Endothelial cell (in vitro differentiated cells): ENCODE measurements at places on chromosomes 1 and 21. TPM values are rescaled to one million over a fixed set of nuclear protein-coding genes. Genes with fewer than 3 reads are reported as not detected.

Gene EXO1
- 6.5 TPM for total RNA-seq

Gene TTLL10
- not detected for total RNA-seq

Gene KLHDC9
- 7.3 TPM for total RNA-seq

Gene PAQR7
- total RNA-seq, result 18.7 TPM

Gene CD1E
- total RNA-seq, result not detected

Gene SPRR4
- not detected for total RNA-seq

Gene GCSAML
- 0.23 TPM for total RNA-seq

Gene SPATA6
- total RNA-seq, result 26.0 TPM

Gene RBM11
- total RNA-seq, result 4.8 TPM

Gene INAVA
- 35.8 TPM for total RNA-seq

Gene SLC50A1
- total RNA-seq, result 43.9 TPM

Gene ARHGEF10L
- 3.1 TPM for total RNA-seq

Gene RIPK4
- total RNA-seq, result 9.6 TPM

Gene LCK
- 1.1 TPM for total RNA-seq

Gene CTNNBIP1
- 106 TPM for total RNA-seq

Gene CR1L
- 48.0 TPM for total RNA-seq

Gene HSPA6
- total RNA-seq, result not detected

- no peak for DNase-seq
Observed at GRCh38 chr1:33930346-33931110, 66.6 kb downstream of the HMGB4 start.

- DNase-seq, result peak; percentile 74
Observed at GRCh38 chr1:110615548-110616130, 9.5 kb upstream of the KCNA2 start.

GRCh38 chr1:178726087-178726517 lies 1.1 kb downstream of the RALGPS2 start:
- DNase-seq, result peak; percentile 43

DNA sequence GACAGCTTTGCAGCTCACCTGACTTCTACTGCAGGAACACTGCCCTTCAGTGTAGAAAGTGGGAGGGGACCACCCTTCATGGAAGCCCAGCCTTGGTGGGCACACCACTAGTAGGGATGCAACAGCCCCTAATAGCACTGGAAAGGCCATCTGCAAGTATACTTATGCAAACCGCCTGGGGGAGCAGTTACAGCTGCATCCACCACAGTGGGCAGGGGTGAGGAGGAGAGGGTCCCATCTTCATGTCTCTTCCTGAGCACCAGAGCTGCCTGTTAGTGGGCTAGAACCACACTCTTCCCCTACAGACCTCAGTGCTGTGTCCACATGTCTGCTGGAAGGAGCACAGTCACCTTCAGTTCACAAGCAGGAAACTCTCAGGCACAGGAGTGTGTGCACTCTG lies 66.2 kb upstream of the LHX8 start:
- DNase-seq, result no peak

- no peak for DNase-seq
Observed at GRCh38 chr1:215526147-215526845, 40.8 kb upstream of the KCTD3 start.

DNA sequence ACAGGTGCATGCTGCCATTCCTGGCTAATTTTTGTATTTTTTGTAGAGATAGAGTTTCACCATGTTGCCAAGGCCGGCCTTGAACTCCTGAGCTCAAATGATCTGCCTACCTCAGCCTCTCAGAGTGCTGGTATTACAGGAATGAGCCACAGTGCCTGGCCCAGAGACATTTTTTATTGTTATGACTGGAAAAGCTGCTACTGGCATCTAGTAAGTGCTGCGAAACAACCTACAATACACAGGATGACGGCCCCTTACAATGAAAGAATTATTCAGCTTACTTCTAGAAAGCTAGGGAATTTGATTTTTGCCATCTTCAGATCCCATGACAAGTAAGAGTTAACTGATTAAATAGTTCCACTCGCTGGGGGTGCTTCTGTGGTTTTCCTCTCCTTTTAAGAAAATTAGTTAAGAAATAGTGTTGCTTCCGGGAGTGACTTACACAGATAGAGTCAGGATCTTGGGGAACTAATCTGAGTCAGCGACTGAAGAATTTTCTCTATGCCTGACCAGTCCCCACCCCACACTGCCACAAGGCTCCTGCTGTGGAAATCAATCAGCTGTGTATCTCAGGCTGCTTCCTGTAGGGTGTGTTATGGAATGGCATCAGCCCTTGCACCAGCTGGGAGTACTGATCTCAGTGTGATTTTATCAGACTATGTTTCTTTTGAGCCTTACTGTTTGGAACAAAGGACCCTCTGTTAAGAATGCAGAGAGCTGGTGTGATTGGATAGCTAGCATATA lies 93.0 kb upstream of the BMP8A start:
- DNase-seq, result peak; percentile 52

- DNase-seq, result no peak
Observed at GRCh38 chr1:157371826-157372225, 180.5 kb downstream of the FCRL5 start.

DNA sequence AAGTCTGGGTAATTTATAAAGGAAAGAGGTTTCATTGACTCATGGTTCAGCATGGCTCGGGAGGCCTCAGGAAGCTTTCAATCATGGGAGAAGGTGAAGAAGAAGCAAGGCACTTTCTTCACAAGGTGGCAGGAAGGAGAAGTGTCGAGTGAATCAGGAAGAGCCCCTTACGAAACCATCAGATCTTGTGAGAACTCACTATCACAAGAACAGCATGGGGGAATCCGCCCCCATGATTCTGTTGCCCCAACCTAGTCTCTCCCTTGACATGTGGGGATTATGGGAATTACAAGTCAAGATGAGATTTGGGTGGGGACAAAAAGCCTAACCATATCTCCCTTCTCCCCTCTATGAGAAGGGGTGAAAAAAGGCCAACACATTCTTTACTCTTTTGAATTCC lies 11.2 kb upstream of the IVNS1ABP start:
- DNase-seq, result no peak

- DNase-seq, result peak; percentile 9
Observed at GRCh38 chr1:65791801-65792668, 660 bp upstream of the PDE4B start.

DNA sequence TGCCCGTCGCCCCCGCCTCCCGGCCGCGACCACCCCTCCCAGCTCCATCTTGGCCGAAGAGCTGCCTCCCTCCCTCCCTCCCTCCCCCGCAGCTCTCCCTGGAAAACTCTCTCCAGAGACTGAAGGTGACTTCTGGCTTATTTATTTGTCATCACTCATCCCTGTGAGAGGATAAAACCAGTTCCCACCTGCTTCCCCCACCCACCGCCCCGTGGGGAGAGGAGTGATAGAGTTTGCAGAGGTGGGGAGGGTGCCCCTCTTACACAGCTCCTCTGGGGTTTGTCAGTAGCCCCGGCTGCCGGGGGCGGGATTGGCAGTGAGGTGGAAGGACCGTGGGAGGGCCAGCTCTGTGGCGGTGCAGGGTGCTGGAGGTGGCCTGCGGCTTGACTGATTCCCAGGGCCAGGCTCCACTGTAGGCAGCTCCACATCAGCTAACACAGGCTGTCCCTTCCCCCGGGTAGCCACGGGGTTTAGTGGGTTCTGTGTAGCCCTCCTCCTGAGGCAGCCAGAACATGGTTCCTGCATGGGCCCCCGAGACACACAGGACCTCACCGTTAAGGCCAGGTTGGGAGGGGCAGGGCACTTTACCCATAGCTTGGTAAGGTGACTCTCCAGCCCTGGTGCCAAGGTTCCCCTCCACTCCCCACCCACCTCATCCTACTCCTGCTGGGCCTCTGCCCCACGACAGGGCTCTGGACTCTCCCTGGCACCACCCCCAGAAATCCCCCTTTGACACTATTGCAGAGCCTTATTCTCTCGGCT lies 62.2 kb downstream of the ELK4 start:
- no peak for DNase-seq

DNA sequence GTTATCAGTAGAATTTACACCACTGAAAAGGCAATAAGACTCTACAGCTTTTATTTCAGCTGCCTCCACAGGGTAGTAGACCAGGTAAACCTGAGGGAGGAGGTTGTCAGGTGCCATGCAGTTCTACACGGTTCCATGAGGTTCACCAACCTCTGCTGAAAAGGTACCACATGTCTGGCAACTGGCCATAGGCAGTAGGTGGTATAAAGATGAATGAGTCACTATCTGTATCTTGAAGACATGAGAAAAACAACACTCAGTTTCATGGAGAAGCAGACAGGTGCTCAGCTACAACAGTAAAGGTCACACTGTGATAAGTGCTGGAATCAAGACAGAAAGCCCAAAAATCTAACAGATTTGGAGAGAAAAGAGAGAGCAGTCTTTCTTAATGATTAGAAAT lies 145.4 kb downstream of the PTGER3 start:
- DNase-seq, result no peak

GRCh38 chr21:38284216-38284615 lies 27.4 kb downstream of the KCNJ15 start:
- no peak for DNase-seq

DNA sequence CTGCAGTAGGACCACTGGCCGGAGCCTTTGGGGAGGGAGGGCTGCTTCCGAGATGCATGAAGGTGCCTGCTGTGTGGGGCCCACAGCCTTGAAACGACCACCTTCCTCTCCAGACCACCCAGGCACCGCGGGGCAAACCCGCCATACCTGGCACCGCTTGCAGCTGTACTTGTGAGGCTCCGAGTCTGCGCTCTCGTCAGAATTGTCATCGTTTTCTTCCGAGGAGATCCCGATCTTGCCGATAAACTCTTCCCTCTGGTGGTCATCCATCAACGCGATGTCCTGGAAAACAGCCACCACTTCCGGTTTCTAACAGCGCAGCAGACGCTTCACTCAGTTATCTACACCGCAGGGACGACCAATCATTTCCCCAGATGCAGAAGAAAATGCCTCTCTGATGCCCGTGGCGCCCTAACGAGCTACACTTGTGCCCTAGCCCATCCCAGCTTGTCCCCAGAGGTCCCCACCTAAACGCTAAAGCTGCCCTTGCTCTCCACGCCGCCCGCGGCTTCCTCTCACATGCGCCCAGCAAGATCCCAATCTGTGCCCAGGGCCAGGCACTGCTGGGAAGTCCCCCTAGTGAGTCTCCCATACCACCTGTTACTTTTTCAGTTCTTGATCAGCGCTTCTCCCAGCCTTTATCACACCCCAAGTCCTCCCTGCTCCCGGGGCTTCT lies 55.0 kb upstream of the RIPK4 start:
- no peak for DNase-seq

- no peak for DNase-seq
Observed at GRCh38 chr1:96521994-96522760, 199.4 kb upstream of the PTBP2 start.

DNA sequence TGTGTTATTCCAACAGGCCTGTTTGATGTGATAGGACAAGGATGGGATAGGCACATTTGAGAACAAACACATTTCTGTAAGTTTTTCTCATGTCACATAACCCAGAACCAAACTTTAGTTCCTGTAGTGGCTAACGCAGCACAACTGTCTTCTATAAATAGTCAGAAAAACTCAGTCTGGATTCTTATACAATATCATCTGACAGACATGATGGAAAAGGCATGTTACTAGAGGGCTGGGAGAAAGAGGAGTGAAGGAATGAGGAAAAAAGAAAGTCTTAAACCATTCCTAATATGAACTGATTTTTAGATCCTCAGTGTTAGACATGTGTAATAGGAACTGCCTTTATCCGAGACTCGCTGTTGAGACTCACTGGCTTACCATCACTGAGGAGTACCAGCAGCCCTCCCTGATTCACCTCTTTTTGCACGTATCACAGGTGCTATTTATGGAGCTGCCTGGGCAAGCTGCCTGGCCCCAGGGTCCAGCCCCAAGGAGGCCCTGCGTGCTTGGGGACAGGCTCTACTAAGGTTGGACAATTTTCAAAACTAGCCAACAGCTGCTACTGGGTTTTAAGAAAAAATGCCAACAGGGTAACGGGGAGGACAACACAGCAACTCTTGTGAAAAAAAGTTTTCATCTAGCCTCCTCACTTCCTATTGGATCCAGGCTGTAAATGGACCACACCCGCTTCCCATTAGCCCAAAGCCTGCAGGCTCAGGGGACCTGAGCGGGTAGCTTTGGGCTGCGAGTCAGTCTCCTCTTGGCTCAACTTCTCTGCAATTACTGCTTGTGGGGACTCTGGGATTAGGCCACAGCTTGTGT lies 30.7 kb upstream of the SERBP1 start:
- no peak for DNase-seq

DNA sequence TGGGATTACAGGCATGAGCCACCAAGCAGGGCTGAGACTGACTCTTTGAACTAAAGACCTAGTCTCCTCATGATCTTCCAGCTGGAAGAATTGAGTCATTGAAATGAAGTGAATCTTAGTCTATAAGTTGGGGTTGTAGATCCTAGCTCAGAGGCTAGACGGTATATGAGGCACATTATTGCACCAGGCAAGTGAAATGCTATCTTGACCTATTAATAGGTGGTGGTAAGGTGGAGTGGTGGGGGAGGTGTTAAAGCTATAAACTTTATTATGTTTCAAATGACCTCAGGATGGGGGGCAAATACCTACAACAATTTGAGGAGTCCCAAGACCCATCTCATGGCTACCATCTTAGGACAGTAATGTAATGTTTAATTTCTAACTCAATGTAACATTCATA lies 36.8 kb upstream of the SLC16A1 start:
- no peak for DNase-seq

- no peak for DNase-seq
Observed at GRCh38 chr1:248730507-248731335, 24.8 kb downstream of the LYPD8 start.

DNA sequence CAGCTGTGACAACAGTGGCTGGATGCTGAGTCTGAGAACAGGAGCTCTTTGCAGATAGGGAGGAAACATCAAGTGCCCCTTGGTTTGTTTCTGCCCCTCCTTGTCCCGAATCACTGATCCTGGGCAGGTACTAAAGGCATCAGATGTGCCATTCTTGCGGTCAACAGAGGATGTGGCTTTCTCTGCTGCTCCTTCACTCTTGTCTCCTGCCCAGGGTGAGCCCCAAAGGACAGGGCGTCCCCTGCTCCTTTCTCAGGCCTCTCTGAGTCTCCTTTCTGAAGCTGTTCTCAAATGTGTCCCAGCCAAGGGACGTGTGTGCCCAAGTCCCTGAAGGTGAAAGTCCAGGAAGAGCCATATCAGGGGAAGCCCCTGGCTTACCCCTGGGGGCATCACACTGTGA lies 31.7 kb downstream of the SLC37A1 start:
- DNase-seq, result no peak

- DNase-seq, result no peak
Observed at GRCh38 chr1:192566657-192567056, 8.9 kb upstream of the RGS1 start.

GRCh38 chr1:28249866-28250295 lies 9.4 kb upstream of the SESN2 start:
- no peak for DNase-seq

- DNase-seq, result no peak
Observed at GRCh38 chr1:184020855-184021254, 16.7 kb downstream of the COLGALT2 start.

- DNase-seq, result no peak
Observed at GRCh38 chr1:11078631-11079030, 18.8 kb upstream of the SRM start.

- no peak for DNase-seq
Observed at GRCh38 chr21:39056636-39057035, 126.6 kb downstream of the PSMG1 start.

- no peak for DNase-seq
Observed at GRCh38 chr1:10773376-10773775, 23.1 kb downstream of the CASZ1 start.

- no peak for DNase-seq
Observed at GRCh38 chr1:198328458-198329032, 171.7 kb downstream of the NEK7 start.

- no peak for DNase-seq
Observed at GRCh38 chr1:1826356-1827088, 48.3 kb upstream of the NADK start.

- DNase-seq, result no peak
Observed at GRCh38 chr1:92862605-92863004, 30.8 kb downstream of the RPL5 start.
